ENCODE measurements at places on chromosomes 12 and 14.

DNA sequence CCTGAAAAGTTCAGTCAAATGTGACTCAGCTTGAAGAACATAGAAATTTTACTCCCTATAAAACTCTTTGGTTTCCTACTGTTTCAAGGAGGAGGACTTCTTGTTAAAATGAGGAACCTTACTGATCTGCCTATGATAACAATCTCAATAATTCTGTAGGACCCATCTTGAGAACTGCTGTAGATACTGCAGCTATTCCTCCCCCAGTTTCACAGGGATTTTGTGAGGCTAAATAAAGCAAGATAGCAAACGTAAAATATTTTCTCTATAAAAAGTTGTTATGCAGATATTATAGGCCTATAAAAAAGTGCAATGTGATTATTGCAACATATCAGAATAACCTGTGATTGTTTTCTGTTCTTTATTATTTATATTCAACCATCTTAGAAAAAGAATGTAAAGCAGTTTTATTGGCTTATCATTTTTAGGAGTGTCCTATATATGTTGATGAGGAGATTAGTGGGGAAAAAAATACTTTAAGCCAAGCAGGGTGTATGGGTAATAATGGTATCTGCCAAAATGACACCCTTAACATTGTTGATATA lies 12.1 kb downstream of the CLEC14A start:
- no peak for DNase-seq

GRCh38 chr12:93319523-93320050 lies 58.1 kb upstream of the NUDT4 start:
- DNase-seq: no peak

DNA sequence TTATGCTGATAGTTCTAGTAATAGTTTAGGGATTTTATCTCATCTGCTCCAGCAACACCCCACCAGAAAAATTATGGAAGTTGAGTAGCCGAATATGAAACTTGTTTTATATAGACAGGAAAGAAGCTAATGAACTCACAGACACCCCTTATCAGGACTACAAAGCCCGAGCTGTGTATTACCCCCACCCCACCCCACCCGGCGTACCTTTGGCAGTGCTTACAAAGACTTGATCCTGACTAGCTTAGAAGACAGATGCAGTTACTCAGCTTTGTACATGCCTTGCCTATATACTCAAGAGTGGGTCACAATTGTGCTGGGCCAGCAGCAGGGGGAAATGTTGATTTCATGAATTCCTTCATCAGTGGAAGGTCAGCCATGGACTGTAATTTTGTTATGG lies 22.4 kb downstream of the PROX2 start:
- no peak for DNase-seq

DNA sequence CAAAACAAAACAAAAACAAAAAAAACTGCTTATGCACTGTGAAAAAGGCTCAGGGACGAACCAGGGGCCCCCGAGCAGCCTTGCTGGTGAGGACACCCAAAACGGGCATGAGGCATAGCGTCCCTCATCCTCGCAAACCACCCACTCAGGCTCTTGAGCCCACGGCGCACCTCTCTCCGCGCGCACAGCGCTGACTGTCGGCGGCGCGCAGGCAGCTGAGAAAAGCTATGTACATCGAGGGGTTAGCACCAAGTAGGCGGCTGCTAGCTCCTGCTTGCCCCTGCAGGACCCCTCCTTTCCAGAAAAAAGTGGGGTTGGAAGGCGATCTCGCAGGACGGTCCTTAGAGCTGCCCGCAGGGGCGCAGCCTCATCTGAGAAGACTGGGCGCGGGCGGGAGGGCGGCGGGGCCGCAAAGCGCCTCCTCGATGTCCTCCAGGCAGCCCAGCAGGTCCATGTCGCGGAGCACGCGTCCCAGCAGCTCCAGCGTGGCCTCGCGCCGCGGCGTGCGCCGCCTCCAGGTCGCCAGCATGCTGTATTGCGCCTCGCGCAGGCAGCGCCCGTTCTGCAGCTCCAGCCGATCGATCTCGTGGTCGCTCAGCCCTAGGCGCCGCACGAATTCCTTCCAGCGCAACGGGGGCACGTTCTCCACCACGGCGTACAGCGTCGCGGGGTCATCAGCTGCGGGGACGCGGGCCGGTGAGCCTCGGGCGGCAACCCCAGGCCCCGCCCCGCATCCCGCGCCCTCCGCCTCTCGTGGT lies 12.8 kb downstream of the TNFRSF1A start:
- no peak for DNase-seq

- no peak for DNase-seq
These were observed at the start of gene OAS2 for GRCh38 chr12:112978163-112979040. Gene OAS2, plus strand, starts transcription at chr12:112978519. Its CDS starts 90 bp downstream, at chr12:112978609.

GRCh38 chr12:46489951-46490388 lies 117.4 kb upstream of the SLC38A2 start:
- DNase-seq: no peak

DNA sequence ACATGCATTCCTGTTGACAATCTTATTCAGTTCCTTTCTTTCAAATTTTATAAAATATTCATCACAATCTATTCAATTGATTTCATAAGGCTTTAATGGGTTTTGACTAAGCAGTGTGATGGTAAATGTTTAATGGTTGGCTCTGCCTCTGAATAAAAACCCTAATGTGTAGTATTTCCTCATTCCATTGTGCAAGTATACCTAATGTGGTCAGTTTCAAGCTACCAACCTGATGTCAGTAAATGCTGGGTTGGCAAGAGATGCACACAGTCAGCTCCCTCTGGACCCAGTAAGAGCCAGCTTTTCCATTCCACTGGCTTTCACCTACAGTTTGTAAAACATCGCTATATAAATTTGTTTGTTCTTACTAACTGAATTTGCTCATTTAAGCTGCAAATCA lies 53.9 kb downstream of the METTL25 start:
- DNase-seq: no peak

DNA sequence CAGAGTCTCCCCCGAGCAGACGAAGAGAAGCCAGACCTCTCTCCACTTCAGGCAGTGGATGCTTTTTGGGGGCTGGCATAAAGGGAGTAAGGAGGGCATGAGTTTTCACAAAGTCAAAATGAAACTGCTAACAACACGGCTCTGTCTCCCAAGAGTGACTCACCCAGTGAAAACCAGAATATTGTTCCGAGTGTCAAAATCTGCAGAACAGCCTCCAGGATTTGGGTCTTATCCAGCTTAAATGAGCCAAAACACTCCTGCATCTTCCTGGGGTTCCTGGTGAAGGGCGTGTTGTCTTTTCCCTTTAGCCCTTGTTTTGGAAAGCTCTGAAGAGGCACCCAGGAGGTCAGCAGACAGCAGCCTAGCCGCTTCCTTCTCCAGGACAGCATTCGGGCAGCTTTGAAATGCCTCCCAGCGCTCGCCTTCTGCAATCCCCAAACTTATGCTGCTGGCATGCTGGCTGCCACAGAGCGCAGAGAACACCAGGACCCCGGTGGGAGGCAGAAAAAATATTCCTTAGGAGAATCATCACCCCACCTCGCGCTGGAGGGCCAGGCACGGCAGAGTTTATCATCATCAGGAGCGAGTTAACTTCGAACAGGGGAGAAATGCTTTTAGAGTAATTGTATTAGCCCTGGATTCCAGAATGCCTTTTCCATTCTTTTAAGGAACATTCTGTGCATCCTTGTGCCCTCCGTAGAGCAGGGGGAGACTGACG lies 117.7 kb upstream of the NCOR2 start:
- no peak for DNase-seq

DNA sequence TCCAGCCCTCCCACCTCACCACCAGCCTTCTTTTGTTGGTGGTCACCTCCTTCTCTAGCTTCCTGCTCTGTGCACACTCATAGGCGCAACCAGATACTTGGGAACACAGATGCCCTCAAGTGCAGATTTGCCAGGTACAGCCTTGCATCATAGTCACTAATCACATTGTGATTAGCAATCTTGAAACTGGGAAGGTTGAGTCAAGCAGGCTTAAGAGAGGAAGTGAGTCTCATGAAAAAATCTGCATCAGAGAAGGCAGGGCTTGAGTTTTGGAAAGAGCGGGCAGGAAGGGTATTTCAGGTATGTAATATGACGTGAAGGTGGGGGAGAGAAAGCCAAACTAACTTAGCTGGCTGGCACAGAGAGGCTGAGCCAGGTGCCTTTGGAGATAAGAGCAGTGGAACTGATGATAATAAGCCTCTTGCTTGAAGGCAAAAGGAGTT lies 2.7 kb upstream of the RABGGTA start:
- DNase-seq: no peak

DNA sequence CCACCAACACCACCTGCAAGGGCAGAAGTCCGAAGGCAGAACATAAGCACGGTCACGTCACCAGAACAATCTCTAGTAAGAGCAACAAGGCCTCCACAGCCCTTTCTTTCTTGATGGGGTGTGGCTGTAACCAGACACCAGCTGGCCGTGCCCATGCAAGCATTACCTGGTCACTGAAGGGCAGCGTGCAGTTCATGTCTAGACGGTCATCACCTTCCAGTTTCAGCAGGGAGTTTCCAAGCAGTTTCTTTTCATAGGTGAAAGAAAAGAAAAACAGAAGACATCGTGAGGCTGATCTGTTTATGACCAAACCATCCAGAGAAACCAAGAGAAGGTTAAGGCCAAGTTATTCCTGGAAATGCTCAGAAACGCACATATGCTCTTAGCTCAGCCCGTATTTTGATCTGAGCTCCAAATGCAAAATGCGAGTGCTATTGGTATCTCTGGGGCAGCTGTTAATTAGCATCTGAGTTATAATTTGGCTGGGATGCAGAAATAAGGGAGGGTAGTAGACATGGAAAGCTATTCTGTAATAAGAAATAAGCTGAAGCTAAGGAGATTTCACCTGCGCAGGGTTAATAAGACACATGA lies 42.5 kb downstream of the PRKAB1 start:
- no peak for DNase-seq

DNA sequence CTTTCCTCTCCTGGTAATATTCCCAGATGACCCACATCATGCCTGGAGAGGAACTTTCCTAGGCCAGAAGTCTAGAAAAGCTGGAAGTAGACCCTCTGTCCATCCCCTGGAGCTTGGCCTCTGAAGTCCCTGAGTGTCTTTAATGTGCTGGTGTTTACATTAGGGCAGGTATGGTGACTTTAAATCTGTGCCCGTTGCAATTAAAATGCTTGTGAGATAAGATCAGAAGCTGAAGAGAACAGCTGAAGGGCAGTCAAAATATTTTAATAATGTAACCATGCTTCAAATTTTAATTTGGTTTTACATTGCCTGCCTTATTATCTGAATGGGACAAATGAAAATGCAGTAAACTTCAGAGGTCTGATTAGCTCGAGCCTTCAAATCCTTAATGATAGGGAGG lies 1022.5 kb downstream of the BCL11B start:
- no peak for DNase-seq

DNA sequence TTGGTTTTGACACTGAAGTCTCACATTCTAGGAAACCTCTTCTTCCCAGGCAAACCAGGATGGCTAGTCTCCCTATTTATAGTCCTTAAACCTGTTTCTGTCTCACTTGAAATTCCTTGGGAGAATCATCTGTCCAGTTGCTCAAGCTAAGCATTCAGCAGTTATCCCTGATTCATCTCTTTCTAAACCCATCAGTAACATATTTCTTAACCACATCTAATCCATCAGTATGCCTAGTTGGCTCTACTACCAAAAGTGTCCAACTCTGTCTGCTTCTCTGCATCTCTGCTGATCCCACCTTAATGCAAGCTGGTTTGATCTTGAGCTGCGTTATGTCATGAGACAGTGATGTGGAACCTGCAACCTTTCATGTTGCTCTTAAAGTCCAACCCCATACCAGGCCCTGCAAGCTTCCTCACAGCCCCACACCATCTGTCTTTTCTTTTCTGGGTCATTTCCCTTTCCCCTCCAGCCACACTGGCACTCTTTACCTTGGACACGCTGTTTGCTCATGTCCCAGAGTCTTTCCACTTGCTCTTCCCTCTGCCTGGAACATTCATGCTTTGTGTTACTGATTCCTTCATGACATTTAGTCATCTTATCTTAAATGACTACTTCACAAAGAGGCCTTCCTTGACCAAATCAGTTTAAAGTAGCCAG lies 380.8 kb upstream of the RGS6 start:
- DNase-seq: no peak

DNA sequence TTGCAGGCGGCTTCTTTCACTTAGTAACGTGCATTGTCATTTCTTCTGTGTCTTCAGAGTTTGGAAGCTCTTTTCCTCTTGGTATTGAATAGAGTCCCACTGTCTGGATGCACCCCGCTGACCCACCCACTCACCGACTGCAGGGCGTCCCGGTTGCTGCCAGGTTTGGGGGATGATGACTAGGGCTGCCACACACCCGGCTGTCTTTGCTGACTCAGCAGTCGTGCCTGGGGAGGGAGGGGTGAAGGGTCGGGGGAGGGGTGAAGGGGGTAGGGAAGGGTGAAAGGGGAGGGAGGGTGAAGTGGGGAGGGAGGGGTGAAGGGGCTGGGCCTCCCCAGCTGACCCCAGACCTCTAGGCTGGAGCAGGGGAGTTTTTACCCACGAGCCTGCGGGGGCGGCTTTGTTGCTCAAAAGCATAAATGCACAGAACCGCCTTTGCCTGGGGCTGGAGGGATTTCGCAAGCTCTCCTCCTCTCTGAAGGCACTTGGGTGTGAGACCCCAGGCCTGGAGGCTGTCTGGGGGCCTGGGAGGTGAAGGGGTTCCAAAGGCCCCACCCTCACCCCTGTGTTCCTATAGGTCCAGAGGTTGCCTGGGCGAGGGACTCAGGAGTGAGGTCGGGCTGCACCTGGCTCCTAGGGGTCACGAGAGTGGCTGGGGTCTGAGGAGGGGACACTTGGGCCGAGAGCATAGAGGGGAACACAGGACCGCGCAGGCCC lies 31.3 kb upstream of the ULK1 start:
- DNase-seq: peak; percentile 22

DNA sequence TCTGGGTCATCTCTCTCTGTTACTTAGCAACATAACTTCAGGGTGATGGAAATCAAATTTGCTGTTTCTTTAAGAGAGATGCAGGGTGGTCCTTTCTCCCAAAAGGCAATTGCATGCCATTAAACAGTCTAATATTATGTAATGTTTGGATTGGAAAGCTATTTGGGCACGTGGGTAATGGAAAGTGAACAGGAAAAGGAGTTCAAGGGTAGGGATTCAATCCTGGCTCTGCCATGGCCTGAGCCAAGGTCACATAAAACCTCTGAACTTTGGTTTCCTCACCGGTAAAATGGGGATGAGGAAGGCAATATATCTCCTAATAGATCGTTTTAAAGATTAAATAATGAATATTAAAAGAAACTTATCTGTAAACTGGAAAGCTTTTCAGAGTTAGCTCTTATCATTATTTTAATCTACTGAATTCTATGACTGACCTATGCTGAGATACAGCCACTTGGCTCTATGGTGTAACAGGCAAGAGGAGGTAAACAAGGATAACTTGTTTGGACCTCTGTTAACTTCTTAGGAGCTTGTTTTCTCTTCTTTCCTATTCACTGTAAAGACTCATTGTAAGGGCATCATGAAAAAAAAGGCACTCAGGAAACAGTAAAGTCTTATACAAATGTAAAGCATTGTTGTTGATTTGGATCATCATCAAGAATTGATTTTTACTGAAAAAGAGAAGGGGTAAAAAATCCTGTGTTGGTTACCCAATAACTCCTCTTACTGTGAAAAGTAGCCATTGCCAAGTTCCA lies 55.7 kb upstream of the OVCH1 start:
- DNase-seq: no peak

GRCh38 chr12:30988646-30989286 lies 62.2 kb downstream of the TSPAN11 start:
- DNase-seq: no peak

DNA sequence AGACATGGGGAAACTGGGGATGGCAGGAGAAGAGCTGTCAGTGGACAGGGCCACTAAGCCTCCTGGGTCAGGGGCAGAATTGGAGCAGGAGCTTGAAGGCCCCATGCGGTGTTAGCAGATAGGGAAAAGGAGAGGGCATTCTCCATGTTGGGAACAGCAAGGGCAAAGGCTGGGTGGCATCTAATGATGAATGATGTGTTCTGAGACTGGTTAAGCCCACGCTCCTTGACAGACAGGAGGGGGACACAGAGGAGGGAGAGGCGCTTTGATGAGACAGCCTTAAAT lies 63.0 kb downstream of the CLMN start:
- DNase-seq: no peak

- no peak for DNase-seq
These were observed 809 bp upstream of the MSI1 start for GRCh38 chr12:120369603-120370342.

Data from frontal cortex (tissue), 4 donors.